Stimulated activated naive CD8-positive, alpha-beta T cell treated with anti-CD3 and anti-CD28 coated beads, Interleukin-15, amount 100 ng/mL, for 72 hours (primary cell): ENCODE measurements at places on chromosomes 5 and 9.

DNA sequence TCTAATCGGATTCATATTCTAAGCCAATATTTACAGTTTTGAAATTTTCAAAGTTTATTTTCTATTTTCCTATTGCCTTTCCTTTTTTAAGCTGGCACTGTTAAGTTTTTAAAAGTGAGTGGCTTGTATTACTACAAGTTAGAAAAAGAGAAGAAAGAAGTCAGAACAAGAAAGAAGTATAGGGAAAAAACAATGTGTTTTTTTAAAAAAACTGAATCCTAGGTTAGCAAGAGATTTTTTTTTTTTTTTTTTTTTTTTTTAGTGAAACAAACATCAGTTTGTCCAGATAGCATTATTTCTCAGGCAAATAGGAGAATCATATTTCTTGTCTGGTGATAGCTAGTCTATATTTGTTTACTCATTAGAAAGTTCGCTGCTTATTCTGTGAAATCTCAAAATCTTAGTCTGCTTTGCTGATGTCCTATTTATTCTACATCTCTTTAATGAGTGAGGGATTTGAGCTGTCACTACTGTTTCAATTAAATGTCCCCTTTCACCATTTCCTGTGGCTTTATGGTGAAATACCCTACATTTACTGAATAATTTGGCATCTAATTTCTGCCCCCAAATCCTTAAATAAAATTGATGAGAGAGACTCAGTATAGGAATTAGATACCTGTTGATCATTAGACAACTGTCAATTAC, 19.1 kb upstream of the LMNB1 start:
- no peak for DNase-seq

DNA sequence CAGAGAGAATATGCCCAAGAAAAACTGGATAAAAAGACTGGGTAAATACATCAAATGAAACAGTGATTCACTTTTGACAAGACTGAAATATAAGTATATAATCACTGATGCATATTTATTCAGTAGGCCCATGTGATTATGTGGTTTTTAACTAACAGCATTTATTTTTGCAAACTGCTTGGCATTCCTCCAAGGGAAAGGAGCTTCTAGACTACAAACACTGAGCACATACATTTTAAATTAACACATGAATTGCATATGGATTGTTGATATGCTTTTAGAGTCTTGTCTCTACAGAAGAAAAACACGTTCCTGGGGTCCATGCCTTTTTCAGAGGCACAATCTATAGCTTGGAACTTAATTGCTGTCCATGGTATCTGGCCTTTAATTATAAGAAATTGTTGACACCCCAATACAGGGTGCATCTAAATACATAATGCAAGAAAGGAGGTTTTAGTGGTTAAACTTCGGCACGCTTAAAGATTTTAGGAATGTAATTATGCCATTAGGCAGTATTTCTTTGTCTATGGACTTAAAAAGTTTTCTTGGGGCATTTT, 6.9 kb upstream of the MEIKIN start:
- no peak for DNase-seq

DNA sequence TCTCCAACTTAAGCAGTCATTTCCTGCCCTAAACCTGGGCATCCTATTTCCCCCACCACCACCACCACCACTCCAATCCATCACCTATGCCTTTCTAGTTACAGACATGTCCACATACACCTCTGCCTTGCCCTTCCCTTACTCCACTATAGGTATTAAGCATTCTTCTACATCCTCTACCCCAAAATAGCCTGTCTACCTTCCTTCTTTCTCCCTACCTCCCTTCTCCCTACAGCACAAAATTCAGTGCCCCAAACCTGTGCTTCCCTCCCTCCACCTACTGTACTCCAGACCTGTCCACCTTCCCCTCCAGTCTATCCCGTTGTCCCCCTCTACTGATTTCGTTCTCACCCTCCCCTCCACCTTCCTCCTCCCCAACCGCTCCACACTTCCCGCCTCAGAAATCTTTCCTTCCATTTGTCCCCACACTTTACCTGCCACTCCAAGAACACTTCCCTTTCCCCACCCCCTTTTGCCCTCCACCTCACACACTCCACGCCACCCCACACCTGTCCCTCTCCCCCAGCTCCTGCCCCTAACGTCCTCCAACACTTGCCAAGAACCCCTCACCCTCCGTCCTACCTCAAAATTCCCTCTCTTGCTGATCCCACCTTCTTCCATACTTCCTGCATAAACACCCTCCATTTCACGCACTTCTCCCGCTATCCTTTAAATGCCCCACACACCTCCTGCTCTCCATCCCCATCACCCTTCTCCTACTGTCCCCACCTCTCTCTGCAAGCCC, 1.6 kb downstream of the STRBP start:
- no peak for DNase-seq

DNA sequence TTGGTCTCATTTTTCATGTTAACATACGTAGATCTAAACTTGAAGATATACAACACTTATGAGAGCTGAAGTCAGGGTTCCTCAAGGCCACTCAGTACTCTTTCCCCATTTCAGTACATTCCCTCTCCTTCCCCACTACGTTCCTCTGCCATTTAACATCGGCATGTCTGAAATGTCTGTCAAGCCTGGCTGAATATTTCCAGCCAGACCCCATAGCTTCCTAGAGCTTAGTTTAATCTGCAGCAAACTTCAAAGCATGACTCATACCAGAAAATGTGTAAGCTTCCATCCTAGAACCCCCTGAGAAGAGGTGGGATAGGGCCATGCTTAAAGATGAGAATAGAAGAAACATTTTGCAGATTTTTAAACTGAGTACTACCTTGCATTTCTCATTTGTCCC, 6.2 kb downstream of the GZMA start:
- DNase-seq = no peak

GRCh38 chr9:3035579-3036332, 191.9 kb upstream of the PUM3 start:
- DNase-seq = no peak

DNA sequence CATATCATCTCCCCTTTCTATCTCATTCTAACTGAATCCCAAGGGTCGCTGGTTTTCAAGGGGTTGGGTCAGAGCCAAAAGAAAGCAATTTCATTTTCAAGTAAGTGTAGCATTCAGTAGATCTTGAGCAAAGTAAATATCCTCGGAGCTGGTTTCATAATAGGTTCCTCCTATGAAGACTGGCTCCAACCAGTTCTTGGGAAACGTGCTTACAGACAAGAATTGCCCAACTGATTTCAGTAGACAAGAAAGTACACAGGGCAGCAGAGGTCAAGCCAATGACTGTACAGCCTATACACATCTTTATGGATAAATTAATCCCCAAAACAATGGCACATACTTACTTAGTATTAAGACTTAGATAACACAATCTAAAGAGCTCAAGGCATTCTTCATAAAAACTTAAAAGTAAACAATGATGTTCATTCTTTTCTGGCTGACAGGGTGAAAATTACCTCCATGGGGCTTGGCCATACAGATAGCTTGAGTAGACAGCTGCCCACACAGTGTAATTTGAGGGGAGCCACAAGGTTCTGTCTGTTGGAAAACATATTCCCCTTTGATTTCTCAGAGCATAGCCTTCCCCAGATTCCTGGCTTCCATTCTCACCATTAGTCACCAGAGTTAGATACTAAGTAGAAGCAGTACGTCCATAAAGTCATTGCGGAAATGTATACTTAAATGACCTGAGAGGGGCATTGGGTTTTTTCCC, 163.9 kb downstream of the ARRDC3 start:
- DNase-seq = no peak

GRCh38 chr5:5042806-5043205, 97.3 kb upstream of the ADAMTS16 start:
- DNase-seq = no peak

- DNase-seq = no peak
Observed at GRCh38 chr5:132023258-132024116, 12.0 kb upstream of the ACSL6 start.

- DNase-seq = peak; percentile 38
Observed at GRCh38 chr5:137735555-137736284, at the start of gene KLHL3. TSS of gene KLHL3 (minus strand) at chr5:137736089. CDS start at chr5:137735646, 443 bp downstream.

- DNase-seq = no peak
Observed at GRCh38 chr5:144468571-144468970, 297.9 kb downstream of the KCTD16 start.

GRCh38 chr5:21263361-21263760, 1275.4 kb upstream of the CDH18 start:
- DNase-seq = no peak

- no peak for DNase-seq
Observed at GRCh38 chr9:4661611-4662010, 483 bp upstream of the PLPP6 start.

- DNase-seq = no peak
Observed at GRCh38 chr9:116075191-116075590, 78.4 kb upstream of the PAPPA start.

DNA sequence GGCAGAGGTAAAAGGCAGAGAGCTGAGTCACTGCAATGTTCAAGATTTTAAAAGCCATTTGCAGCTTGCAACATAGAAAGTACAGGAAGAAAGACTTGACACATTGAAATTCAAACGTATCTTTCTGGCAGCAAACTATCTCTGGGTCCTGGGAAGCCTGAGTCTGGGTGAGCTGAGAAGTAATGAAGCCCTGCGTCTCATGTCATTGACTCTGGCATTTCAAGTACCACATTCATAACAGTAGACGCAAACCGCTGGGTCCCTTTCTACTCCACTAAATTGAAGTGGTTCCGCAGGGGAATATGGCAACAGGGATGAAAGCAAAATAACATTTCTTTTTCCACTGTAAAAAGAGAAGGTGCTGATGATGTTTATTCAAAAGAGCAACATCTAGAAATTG, 694.3 kb downstream of the BRINP1 start:
- DNase-seq = no peak

GRCh38 chr9:78314550-78314949, 17.6 kb downstream of the PSAT1 start:
- DNase-seq = no peak

DNA sequence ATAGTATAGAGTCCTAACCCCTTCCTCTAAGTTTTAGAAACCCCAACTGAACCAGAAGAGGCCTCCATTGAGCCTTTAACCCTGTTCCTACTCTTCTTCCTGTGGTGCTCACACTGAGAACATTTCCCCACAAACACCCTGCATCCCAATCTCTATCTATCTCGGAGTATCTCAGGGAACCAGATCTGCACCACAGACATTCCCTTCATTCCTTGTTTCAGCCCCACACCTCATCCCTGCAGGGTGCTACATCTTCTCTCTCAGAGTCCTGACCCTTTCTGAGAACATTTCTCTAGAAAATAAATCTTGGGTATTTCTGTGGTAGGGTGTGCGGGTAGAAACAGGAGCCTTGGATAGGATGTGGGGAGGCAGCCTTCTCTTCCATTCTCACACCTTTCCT, 507.8 kb downstream of the PDE4D start:
- DNase-seq = no peak

DNA sequence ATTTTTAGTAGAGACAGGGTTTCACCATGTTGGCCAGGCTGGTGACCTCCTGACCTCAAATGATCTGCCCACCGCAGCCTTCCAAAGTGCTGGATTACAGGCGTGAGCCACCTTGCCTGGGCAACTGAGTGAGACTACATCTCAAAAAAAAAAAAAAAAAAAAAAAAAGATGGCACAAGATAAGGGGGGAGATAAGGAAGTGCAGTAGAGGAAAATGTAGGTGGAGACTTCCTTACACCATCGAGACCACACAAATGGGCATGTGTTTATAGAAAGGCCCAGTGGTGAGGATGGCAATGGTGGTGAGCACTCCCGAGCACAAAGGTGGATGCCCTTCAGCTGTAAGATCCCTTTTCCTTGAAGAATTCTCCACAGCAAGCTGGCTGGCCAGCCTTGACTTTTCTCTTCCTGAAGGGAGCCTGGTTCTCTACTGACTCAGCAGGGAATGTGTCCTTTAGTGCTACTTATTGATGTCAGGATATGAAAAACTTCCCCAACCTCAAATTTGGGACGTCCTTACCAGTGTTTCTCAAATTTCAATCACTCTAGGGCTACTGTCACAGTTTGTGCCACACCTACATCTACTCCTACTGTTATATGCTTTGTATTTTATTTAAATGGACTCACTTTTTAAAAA, 28.2 kb downstream of the ERGIC1 start:
- no peak for DNase-seq

DNA sequence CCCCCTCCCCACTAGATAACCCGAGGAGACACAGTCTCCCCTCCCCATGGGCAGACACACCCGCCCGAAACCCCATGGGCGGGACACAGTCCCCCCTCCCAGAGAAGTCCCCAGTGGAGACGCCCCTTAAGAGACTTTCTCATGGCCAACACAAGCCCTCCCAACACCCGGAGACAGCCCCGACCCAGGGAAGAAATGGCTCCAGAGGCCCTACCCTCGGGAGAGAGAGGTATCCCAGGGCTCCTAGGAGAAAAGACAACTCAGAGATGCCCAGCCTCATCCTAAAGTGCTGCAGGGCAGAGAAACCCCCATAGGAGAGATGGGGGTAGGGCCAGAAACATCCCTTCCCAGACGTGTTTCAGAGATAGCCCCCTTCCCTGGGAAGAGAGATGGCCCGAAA, 27.4 kb downstream of the PCDH1 start:
- no peak for DNase-seq

GRCh38 chr9:121577572-121577971, 73.9 kb upstream of the DAB2IP start:
- no peak for DNase-seq

DNA sequence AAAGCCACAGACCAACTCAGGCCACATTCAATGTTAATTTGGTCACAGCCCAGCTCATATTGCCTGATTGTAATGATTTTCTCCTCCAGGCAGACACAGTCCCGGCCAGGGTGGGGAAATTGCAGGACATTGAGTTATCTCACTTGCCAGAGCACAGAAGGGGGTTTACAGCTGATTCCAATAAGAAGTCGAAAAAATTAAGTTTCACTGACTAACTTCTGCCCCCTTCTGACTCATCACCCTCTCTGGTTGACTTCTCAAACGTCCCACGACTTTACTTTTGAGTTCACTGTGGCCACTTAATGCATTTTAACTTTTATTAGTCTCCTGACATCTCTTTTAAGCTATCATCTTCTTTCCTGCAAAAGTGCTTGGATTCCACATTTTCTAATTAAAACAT, 321.4 kb upstream of the WWC1 start:
- no peak for DNase-seq

- DNase-seq = no peak
Observed at GRCh38 chr5:57004800-57005199, 52.9 kb upstream of the MIER3 start.

- no peak for DNase-seq
Observed at GRCh38 chr9:70746316-70746715, 331.9 kb upstream of the KLF9 start.

GRCh38 chr5:14449052-14449661, 132.4 kb upstream of the OTULINL start:
- DNase-seq = no peak

GRCh38 chr5:179696603-179697002, 2.2 kb upstream of the CANX start:
- no peak for DNase-seq

- no peak for DNase-seq
Observed at GRCh38 chr5:154364771-154365170, 81.0 kb upstream of the SAP30L start.

GRCh38 chr5:90171466-90171865, 238.1 kb downstream of the CETN3 start:
- DNase-seq = no peak

GRCh38 chr9:105119156-105119555, 125.3 kb upstream of the SLC44A1 start:
- DNase-seq = no peak
